Neural progenitor cell (in vitro differentiated cells): ENCODE measurements at places on chromosomes 12 and 14.

DNA sequence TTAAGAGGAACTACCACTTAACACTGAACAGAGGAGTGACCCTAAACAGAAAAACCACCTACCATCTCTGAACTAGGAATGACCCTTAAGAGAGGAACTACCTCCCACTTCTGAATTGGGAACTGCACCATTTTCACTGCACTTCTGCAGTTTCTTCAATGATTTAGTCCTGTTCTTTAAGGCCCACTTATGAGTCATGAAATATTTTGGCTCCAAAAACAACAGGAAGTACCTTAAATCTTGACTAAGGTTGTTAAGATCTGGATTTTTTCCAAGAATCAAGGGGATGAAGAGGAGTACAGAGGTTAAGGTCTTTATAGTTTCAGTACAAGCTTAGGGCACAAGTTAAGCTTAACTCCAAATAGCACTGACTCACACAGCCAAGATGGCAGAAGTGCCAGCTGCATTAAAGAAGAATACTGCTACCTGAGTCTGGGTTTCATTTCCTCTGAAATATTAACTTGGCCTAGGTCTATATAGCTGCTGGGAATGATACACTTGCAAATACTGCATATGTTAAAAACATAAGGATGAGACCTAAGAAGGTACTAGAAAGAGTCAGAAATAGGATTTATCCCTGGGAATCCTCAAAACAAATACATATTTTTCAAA is 4.2 kb downstream of the NPC2 start:
- no peak for DNase-seq

GRCh38 chr14:56137849-56138248 is 19.6 kb downstream of the PELI2 start:
- peak; percentile 75 for DNase-seq

DNA sequence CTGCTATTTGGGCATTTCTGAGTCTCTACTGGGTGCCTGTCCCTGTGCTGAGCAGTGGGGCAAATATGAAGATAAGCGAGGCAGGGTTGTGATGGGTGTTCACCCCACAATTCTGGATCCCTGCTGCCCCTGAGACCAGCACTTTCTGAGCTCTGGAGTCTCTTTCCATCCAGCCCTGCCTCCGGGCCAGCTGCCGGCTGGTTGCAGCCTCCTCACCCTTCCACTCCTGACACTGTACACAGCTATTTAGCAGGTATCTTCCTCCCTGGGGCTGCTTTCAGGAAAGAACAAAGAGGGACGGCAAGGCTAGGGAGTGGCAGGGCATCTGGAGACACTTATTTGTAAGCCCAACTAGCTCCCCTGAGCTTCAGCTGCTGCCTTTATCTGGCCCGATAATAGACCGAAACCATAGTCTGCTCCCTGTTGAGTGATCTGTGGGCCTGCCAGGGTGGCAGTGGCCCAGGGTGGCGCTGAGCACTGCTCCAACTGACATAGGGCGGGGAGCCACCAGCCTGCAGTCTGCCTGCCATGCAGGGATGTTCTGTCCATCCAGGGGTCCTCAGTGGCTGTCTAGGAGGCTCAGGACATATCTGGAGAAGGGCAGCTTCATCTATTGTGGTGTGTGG is 7.6 kb upstream of the KRT80 start:
- no peak for DNase-seq

GRCh38 chr14:52039124-52039815 is 29.6 kb downstream of the NID2 start:
- no peak for DNase-seq

- no peak for DNase-seq
These were observed 3.8 kb downstream of the ENDOU start for GRCh38 chr12:47721431-47721973.

GRCh38 chr12:29519585-29520182 is 22.2 kb upstream of the OVCH1 start:
- DNase-seq: peak; percentile 44
